M059J (cell line): ENCODE measurements at places on chromosomes 4 and X.
A peak's percentile ranks its signal among the peaks of the same experiment; 100 is the strongest.

- peak; percentile 67 for DNase-seq
Observed at GRCh38 chr4:179804440-179804839, 2362.2 kb upstream of the AGA start.

GRCh38 chr4:13129095-13129494 lies 355.0 kb downstream of the RAB28 start:
- no peak for DNase-seq

- DNase-seq, result peak; percentile 79
Observed at GRCh38 chrX:10615931-10616774, 4.2 kb downstream of the MID1 start.

DNA sequence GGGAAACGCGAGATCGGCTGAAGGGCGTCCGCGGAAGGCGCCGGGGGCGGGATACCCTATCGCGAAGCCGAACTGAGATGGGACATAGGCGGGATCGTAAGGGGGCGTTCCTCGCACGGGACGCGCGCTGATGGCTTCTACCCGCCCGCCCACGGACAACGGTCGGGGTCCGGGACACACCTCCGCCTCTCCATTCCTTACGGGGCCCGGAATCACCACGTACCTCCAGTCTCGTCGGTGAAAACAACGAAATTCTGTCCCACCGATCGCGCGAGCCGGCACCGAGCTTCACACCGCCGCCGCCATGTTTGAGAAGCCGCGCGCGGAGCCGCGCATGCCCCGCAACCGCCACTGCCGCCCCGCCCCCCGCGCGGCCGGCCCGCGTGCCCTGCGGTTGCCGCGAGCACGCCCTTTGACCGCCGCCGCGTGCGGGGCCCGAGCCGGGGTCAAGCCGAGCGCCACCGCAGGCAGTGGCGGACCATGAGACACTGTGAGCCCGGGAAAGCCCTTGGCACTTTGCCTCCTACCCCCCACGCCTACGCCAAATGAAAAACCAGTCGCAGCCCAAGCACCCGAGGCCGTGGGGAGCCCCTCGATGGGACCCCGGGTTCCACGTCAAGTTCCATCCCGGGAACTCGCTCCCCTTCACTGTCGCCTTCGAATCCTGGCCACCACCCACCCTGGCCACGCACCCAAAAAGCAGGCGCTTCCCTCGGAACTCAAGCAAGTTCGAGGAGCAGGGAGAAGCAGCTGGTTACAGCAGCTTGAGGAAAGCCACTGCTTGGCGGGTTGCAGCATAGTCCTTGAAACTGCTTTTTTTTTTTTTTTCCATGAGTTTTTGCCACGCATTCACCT lies at the start of gene SCML2:
SCML2 (minus strand) TSS at position 320 of the 855 bp plus-strand sequence. CDS start 20,617 bp downstream, outside the sequence.
- DNase-seq, result peak; percentile 32

- no peak for DNase-seq
Observed at GRCh38 chrX:31845003-31845402, 773.2 kb upstream of the FTHL17 start.

DNA sequence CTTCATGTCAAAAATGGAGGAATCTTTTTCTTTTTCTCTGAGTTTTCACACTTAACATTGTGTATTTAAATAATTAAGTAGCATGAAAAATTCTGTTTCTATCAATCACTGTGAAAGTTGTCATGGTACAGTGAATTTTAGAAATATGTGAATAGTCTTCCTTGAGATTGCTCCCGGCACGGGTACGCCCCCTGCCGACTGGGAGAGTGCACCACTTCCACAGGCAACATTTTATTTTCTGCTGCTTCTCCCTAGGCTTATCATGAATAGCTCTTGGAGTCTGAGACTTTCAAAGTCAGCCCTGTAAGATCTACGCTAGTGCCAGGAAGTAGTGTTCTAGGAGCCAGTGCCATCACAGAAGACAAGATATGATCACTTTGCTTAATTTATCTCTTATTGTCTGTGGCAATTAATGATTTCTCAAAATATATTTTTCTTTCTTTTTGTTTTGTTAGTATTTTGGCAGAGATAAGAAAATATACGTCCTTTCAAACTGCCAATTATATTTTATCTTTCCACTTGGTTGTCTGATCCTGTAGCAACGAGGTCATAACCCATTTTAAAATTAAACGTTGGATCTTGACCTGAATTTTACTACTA lies 763.8 kb upstream of the AADAT start:
- DNase-seq, result peak; percentile 0

DNA sequence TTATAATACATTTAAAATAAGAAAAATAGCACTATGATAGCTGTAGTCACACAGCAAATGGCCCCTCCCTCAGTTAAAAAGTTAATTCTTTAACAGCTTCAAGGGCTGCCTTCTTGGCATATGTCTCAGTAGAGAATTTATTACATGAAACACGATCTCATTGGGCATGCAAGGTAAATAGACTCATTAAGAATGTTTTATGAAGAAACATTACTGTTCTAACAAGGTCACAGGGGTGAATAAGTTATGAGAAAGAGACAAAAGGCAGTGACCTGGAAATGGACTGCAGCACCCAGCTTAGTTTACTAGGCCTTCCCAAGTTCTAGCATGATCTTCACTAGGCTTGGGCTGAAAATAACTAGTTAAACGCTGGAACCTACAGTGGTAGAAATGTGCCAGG lies 277.7 kb downstream of the NR3C2 start:
- no peak for DNase-seq

- peak; percentile 82 for DNase-seq
Observed at GRCh38 chrX:154967603-154968002, 54.9 kb downstream of the F8 start.

GRCh38 chrX:154460326-154460725 lies 2.2 kb downstream of the PLXNA3 start:
- DNase-seq, result no peak

DNA sequence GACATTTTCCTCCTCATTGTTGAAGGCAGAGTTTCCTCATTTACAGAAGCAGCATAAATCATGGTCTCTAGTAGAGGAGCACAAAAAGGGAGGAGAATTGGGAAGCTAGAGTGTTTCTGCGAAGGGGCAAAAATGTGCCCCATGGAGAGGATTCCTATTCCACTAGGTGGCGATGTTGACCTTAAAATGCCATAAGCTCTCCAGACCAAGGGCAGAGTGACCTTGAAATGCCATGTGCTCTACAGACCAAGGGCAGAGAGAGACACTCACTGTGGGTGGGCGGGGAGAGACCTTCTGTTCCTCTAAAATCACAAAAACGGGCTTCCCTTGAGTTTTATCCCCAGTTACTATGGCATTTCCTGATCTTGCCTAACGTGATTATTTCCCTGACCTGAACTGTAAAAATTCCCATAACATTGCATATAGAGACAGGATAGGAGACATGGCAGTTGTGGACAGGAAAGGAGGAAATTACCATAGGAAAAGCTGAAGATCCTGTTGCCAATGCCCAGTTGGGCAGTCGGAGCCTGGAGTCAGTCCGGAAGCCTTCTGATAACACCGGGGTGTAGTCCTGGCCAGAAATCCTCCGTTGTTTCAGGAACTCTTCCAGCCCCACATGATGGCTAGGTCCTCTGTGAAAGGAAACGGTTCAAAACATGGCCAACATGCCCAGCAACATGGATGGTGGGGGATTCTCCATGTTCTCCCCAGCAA lies 567.7 kb downstream of the MAGEB5 start:
- peak; percentile 17 for DNase-seq

GRCh38 chr4:162871990-162872389 lies 294.7 kb downstream of the NAF1 start:
- DNase-seq, result no peak

- no peak for DNase-seq
Observed at GRCh38 chr4:130110770-130111169, 1014.8 kb downstream of the C4orf33 start.

- DNase-seq, result peak; percentile 0
Observed at GRCh38 chr4:115110191-115111181, 2.9 kb downstream of the NDST4 start.
